ENCODE measurements at places on chromosomes 3 and 15.

DNA sequence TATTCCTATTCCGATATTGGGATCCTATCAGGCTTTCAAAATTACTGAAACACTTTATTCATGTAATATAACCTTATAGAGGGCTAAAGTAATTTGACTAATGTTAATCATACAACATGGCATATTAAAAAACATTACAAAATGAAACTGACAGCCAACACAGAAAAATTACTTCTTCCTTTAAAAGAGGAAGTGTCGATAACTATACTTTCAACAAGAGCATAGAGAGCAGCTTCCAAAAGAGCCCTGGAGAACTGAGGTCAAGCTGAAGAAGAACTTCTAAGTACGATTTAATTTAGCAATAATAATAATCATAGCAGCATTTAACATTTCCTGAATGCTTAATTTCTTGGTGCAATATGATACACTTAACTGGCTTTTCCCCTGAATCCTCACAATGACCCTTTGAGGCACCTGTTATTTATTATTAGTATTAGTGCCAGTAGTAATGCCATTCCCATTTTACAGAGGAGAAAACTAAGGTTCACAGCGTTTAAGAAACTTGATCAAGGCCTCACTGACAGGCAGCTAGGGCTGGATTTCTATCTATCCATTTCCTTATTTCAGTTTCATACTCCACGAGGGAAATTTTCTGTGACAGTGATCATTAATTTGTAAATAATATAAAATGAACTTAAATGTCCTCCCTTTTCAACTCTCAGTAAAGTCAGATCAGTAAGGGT lies 181.6 kb downstream of the CFAP20DC start:
- DNase-seq, result no peak

GRCh38 chr3:54935869-54936268 lies 8.0 kb upstream of the LRTM1 start:
- DNase-seq, result no peak

DNA sequence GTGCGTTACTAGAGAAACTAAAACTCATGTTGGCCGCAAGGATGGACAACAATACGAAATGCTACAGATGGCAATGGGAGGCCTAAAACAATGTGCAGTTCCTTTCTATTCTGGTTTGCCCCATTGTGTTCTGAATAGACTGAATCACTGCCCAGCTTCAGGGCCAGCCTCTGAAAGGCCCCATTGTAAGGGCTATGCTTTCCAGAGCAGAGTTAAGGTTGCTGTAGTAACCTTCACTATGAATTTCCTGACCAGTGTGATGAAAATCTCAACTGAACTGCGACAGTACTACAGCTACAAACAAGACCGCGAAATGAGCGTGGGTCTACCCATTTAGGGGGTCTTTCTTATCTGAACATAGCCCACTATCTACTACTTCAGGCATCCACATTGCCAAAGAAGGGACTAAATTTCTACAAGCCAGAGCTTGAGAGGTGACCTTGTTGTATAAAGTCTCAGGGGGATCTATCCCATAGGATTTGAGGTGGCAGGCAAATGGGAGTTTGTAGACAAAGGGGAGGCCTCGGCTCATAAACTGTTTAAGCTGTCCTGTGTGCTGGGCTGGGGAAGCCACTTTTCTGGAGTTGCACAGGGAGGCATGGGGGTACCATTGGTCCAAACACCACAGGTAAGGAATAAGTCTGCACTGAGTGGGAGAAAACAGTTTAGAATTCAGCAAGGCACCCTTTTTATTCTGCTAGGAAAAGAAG lies 80.1 kb downstream of the MYO1E start:
- no peak for DNase-seq

DNA sequence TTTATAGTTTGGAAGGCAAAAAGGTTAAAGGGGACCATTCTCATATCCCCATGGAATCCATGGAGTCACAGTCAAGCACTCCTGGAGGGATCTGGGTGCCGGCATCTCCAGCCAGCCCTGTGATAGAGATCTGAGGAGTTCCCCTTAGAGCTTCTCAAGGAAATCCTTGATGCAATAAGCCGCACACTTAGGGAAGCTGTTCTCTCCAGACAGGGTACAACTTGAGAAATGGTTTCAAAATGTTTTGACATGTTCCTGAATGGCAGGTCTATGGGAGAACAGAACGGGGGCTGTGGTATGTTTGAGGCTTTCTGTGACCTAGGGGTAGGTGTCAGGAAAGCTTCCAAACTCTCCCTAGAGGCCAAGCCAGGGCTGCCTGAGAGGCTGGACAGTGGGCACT lies 292.9 kb downstream of the TLE3 start:
- no peak for DNase-seq

DNA sequence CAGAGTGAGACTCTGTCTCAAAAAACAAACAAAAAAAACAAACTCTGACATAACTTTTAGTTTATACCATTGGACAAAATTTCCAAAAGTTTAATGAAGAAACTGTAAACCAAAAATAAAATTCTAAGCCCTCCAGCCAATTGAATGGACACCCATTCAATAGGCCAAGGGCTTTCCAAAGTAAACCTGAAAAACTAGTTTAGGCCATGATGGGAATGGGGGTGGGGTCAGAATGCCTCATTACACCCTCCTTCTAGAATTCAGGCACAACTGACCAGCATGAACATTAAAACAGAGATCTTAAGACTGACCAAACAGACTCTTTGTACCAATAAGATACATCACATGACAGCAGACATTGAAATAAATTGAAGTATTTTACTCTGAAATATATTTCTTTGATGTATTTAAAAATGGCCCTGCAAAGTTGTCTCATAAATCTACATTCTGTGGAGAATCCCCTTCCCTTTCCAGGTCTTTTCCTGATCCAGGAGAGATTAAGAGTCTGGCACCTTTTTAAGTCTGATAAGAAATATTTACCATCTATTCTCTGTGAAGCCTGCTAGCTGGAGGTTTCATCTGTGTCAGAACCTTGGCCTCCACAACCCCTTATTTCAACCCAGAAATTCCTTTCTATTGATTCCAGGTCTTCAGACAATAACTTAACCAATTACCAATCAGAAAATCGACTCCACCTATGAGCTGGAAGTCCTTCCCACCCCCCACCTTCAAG lies 15.7 kb downstream of the THOC7 start:
- no peak for DNase-seq

DNA sequence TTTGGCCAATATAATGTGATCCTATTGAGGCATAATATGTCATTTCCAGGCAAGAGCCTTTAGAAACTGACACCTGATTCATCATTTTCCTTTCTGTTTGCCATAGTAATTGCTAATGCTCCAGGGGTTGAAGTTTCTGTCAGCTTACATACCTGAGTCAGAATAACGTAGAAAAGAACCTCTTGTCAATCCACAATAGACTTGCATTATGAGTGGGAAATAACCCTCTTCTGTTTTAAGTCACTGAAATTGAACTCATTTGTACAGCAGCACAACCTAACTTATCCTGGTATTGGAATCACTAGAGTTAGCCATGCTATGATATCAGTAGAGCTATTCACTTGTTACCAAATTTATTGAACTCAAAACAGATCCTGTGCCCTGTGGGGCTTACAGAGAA lies 101.7 kb upstream of the TP63 start:
- no peak for DNase-seq

GRCh38 chr3:99910752-99911290 lies 93.2 kb downstream of the CMSS1 start:
- DNase-seq, result no peak

DNA sequence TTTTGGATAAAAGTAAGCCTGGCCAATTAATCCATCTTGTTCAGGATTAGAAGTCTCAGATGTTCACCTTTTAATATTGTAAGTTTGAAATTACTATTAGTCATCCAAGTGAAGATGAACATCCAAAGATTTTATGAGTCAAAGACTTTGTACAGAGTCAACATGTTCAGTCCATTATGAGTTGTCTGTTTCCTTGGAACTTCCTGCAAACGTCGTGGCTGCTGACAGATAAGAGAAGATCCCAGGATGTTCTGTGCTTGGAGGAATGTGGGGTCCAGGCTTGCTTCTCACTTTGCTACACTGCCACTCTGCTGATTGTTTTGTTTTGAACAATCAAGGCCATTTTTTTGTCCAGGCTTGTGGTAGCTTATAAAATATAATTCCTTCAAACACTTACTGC lies 74.3 kb upstream of the SLCO2A1 start:
- no peak for DNase-seq

GRCh38 chr15:92817339-92817886 lies 82.7 kb upstream of the CHD2 start:
- no peak for DNase-seq

GRCh38 chr3:159039286-159039685 lies 237.4 kb downstream of the MFSD1 start:
- no peak for DNase-seq

DNA sequence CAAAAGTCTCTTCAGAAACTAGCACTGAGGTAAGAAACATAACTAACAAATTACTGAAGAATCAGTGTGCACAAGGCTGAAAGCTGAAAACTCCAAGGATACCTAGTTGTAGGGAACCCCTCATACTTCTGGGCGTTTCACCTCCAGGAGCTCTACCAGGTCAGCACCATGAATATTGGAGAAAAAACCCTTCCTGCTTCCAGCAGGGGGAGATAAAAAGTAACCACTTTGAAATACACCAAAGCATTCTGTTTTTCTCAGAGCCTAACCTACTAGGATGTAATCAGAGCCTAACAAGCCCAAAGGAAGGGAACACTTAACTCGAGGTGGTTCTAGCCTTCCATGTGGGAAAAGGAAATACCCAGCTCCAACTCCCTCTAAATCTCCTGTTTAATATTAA lies 175.8 kb upstream of the MME start:
- DNase-seq, result no peak

DNA sequence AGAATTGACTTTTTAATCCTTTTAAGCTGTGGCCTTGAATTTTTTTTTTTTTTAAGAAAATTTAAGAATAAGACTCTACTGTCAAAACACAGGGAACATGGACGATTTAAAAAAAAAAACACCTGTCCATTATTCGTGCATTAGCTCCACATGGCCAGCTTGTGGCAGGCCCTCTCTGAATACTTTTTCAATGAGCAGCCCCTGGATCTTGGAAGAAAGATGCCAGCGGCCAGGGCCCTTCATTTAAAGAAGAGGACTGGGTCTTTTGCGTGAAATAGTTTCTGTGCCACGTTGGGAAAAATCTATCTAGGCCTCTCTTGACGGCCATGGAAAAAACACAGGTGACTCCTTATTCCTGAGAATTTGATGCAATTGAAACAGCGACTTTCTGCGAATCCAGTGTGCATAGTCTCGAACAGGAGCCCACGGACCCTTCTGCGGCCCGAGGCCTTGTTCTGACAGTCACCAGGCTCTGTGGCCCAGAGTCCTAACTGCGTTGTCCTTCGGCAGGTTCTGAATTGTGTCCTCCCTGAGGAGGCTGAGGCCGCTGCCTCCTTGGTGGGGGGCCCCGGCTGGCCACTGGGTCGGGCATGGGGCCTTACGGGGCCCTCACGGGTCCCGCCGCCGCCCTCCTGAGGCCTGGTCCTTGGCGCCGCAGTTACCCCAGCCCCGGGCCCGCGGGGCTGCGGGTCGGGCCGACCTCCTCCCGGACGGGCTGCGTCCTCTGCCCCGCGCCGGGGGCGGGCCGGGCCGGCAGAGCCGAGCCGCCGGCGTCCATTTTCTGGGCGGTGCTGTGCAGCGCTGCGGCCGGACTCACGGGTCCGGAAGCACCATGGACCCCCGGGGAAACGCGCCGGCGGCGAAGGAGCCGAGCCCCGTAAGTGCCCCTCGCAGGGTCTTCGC lies 33.5 kb downstream of the ZBTB38 start:
- peak; percentile 33 for DNase-seq

- DNase-seq, result no peak
Observed at GRCh38 chr15:80267658-80268057, 15.6 kb upstream of the CTXND1 start.

- DNase-seq, result no peak
Observed at GRCh38 chr3:32998631-32999451, 47.4 kb downstream of the CCR4 start.

DNA sequence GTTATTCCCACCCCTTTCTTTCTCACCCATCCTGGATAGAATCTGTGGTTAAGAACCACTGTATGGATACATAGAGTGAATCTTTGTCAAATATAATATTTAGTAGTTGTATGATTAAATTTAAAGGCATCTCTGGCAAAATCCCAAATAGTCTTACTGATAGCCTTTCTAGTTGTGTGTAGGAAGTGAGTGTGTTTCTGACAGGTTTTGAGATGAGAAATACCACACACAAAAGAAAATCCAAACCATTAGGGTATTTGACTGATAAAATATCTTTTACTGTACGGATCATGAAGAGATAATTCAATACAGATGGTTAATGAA lies 44.7 kb upstream of the PLCL2 start:
- DNase-seq, result no peak

GRCh38 chr15:81032818-81033217 lies 32.1 kb downstream of the TLNRD1 start:
- no peak for DNase-seq

- no peak for DNase-seq
Observed at GRCh38 chr3:107216711-107217110, 160.5 kb upstream of the CCDC54 start.

GRCh38 chr3:161043336-161044035 lies 61.7 kb downstream of the B3GALNT1 start:
- no peak for DNase-seq

DNA sequence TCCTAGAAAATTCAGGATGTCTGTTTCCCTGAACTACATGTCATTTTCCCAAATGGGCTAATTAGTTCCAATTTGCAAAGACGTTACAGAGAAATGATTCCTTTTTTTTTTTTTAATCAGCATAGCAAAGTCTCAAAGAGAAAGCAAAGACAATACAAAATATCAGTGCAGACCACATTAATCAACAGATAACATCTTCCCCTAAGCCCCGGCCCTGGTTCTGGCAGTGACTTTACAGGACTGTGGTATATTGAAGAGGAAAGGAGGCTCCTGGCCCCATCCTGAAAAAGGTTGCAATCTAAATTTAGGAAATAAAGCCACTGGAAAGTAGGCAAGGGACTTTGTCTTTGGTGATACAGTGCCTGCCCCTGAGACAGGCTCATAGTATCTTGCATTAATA lies 836.5 kb downstream of the NTRK3 start:
- DNase-seq, result no peak

GRCh38 chr3:173398111-173398479 lies 551 bp downstream of the NLGN1 start:
- DNase-seq, result no peak

- no peak for DNase-seq
Observed at GRCh38 chr3:69305011-69305410, 80.9 kb downstream of the FRMD4B start.

DNA sequence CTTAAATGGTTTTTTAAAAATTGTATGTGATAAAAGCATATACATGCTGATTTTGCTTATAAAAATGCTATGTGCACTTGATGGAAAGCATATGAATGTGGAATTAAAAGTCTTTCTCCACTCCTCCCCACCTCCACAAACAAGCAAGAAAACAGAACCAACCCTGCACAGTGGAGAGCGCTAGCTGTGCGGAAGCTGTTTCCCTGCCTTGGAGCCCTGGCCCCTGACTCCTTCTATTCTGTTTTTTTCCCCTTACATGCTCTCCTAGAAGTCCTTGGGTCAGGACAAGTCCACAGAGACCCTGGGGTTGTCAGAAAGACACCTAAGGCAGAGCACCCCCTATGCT lies 64.2 kb downstream of the BOC start:
- DNase-seq, result no peak

- no peak for DNase-seq
Observed at GRCh38 chr15:77844798-77845446, 212.2 kb upstream of the LINGO1 start.
